CD4-positive, alpha-beta T cell treated with Interleukin-10 for 1 hour (primary cell): ENCODE measurements at places on chromosomes 5 and 9.
A peak's percentile ranks its signal among the peaks of the same experiment; 100 is the strongest.

DNA sequence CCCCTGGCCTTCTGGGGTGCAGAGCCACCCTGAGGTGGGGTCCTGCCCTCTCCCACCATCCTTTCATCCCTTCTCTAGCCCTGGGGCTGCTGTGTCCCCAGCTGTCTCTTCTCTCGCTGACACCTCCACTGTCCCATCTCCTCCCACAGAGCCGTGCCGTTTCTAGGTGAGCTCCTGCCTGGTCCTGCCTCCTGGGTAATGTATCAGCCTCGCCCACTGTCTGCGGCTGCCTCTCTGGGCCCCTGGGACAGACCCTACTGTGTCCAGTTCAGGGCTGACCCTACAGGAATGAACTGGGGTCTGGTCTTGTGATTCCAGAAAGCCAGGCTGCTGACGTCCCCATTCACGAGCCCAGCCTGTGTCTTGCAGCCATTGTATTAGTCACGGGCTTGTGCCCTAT, 4.1 kb downstream of the PAEP start:
- no peak for DNase-seq

DNA sequence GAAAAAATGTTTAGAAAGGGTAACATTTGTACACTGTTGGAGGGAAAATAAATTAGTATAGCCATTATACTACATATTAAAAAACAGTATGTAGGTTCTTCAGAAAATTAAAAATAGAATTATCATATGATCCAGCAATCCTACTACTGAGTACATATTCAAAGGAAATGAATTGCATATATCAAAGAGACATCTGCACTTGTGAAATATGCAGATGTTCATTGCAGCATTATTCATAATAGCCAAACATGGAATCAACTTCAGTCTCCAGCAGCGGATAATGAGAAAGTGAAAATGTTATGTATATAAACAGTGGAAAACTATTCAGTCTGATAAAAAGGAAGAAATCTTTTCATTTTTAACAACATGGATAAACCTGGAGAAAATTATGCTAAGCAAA, 695.5 kb downstream of the SLCO4C1 start:
- DNase-seq: no peak

- no peak for DNase-seq
Measured at GRCh38 chr5:80541392-80541791, 28.7 kb downstream of the ANKRD34B start.

GRCh38 chr9:116329470-116329869, 175.9 kb downstream of the PAPPA start:
- DNase-seq: no peak

GRCh38 chr5:153619771-153620170, 129.3 kb downstream of the GRIA1 start:
- DNase-seq: no peak

DNA sequence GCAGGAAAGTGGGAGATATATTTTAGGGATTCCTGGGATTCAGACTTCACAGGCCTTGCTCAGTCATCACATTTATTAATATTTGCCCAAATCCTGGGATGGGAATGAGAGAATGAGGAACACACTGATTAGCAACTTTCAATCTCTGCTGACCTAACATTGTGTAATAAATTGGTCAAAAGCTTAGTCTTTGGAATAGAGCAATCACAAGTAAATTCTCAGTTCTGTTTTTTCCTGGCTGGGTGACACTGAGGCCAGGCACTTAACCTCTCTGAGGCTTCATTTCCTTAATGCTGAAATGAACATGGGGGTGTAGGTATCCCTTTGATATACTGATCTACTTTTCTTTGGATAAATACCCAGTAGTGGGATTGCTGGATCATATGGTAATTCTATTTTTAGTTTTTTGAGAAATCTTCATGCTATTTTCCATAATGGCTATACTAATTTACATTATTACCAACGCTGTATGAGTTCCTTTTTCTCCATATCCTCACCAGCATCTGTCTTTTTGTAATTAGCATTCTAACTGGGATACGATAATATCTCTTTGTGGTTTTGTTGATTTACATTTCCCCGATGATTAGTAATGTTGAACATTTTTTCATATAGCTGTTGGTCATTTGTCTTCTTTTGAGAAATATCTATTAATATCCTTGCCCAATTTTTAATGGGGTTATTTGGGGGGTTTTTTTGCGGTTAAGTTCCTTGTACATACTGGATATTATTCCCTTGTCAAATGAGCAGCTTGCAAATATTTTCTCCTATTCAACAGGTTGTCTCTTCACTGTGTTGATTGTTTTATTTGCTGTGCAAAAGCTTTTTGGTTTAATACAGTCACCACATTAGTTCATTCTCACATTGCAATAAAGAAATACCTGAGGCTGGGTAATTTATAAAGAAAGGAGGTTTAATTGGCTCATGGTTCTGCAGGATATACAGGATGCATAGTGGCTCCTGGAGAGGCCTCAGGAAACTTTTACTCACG, 36.8 kb upstream of the NIPBL start:
- DNase-seq: no peak

- no peak for DNase-seq
Measured at GRCh38 chr5:146890066-146890465, 11.5 kb upstream of the PPP2R2B start.

DNA sequence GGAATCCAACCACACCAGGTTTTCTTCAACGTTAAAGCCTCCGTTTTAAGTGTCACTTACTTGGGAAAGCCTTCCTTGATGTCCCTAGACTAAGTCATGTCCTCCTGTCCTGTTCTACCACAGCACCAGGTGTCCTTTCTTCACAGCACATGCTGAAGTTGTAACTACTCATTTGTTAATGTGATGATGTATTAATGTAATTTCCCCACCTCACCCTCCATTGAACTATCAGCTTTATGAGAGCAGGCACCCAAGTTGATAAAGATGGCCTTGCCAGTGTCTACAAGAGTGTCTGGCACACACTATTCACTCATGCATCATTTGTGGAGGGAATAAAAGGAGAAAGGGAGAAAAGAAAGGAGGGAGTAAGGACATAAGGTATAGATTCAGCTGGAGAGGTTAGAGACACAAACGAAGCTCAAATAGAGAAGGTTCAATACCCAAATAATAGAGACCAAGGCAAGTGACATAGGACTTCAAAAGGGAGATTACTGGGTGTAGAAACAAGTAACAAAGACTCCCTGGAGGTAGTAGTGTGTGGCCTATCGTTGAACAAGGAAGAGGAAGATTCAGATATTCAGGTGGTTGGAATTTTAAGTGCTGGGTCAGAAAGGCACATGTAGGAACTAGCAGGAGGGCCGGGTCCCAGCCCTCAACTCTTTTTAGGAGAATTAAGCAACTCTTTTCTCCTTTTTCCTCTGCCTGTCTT, 6.6 kb downstream of the ITK start:
- DNase-seq: no peak

DNA sequence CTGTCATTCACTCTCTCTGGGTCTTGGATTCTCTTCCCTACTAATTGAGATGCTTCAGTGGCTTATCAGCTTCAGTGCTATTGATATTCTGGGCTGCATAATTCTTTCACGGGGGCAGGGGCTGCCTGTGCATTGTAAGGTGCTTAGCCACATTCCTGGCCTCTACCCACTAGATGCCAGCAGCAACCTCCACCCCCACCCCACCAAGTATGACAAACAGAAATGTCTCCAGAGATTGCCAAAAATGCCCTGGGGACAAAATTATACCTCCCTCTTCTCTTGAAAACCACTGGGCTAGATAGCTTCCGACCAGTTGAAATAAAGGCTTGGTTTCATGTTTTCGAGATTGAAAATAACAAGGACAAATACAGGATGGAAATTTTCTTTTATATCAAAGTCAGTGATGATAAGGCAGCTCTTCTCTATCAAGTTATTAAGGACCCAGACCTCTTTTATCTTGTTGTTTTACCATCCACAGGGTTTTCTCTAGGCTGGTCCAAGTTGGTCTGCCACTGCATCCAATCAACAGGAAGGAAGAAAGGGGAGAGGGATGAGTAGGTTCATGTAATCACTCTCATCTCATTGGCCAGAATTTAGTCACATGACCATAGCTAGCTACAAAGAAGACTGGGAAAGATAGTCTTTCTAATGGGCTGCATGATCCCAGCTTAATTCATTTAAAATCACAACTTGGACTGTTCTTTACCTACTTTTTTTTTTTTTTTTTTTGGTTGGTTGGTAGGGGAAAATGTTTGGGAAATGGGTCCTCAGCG, 92.1 kb upstream of the RANBP3L start:
- no peak for DNase-seq

DNA sequence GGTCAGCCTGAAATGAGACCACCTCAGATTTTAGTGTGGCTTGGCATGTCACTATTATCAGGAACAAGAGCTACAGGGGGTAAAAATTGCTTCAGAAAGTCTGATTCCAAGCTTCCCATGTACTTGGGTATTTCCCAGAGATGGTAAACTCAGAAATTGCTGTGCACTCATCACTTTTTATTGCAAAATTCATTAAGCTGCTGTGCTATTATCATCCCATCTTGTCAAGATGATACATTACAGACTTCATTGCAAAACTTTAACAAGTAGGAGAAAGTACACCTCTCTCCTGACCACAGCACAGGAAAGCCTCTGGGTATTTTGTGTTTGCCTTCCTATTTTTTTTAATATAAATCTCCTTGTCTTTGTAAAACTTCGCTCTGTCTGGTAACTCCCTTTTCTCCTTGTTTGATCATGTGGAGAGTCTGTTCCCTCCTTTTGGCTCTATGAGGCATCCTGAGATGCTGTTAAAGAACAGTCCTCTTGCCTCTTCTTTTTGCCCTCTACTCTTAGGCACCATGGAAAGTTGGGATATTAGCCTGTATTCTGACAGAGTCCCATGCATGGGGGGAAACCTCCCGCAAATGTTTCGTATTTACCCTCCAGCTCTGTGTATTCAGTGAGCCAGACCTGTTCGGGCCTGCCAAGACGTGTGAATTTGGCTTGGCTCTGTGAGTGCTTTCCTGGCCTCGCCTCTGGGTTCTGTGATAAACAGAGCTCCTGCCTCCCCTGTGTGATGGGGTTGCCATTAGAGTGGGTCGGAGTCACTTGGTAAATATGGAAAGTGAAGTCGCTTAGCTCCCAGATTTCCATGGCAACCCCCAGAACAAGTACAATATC, 260.7 kb downstream of the NR3C1 start:
- DNase-seq: no peak

DNA sequence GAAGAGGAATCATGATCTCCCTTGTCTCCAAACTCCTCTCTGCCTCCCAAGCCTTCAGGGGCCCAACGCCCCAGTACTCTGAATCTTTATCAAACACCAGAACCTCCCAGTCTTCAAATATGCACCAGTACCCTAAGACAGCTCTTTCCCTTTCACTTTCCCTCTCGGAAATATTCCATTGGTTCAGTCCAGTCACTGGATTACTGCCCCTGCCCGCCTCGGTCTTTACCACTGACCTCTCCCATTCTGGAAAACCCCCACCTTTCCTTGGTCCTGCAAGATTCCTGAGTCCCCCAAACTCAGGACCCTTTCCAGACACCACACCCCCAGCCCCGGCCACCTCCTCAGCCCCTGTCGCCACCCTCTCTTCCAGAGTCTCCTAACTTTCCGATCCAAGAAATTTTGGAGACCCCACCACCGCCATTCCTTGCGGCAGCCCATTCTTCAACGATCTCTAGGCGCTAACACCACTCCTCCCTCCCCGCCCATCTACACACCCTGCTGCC, 674 bp downstream of the C5orf15 start:
- peak; percentile 39 for DNase-seq

DNA sequence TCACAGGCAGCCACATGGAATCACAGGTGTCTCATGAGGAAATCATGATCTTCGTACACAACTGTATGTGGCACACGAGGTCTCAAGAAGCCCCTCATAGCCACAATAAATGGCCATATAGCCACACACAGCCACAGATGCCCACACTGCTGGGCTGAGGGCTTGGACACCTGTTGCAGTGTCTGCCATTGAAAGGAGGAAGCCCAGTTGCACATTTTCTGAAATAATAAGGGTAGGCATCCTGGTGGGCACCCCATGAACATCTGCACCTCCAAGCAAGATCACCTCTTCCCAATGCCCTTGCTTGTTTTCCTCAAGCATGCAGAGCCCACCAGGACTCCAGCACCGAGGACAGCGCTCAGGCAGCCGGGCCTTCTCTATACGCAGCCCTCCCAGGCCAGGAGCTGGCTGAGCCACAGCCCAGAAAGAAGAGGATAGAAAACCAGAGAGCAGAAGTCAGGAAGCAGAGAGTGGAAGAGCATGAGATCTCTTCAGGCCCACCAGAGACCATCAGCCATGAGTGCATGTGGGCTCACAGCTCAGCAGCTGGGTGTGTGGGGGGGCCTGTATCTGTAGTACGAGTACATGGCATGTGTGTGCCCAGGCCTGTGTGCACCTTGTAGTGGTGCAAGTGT, 1.0 kb upstream of the ACSL6 start:
- no peak for DNase-seq

DNA sequence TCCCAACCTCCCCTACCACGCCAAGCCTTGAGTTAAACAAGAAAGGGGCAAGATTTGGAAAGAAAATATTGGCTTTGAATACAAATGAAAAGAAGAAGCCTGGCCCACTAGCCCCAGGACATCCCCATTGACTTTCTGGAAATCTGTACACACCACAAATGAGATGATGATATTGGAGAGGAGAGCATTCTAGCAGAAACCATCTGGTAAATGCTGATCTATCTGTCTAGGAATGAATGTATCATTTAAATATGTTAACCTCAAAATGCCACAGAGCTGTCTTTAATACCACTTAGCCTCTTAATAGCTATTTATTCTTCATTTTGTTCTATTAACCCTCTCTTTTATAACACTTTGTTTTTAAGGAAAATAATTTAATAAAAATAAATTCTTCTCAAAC, 270.2 kb upstream of the PDE4D start:
- DNase-seq: no peak

DNA sequence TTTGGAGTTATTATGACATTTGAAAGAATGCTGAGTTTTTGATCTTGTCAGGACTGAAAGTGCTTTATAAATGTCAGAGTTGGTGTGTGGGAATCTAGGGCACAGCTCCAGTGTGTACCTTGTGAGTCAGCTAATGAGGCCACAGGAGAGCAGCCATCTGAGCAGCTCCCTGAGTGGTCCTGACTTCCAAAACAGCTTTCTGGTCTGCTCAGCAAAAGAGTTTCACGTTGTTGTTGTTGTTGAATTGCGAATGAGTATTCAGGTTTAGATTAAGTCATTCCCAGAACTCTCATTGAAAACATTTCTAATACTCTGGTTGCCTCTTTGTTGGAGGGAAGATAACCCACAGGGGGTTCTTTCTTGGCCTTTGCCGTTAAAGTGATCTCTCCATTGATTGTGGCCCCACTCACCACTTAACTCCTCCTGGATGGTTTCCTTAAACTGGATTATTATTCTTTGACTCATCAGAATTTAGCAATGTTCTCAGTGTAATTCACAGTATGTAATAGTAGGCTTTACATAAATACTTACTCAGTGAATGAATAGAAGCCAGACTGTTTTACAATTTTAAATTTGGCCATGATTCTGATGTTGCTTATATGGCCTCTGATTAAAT, 125.1 kb upstream of the SGCD start:
- DNase-seq: no peak
